ENCODE measurements at places on chromosomes 16 and 17.

DNA sequence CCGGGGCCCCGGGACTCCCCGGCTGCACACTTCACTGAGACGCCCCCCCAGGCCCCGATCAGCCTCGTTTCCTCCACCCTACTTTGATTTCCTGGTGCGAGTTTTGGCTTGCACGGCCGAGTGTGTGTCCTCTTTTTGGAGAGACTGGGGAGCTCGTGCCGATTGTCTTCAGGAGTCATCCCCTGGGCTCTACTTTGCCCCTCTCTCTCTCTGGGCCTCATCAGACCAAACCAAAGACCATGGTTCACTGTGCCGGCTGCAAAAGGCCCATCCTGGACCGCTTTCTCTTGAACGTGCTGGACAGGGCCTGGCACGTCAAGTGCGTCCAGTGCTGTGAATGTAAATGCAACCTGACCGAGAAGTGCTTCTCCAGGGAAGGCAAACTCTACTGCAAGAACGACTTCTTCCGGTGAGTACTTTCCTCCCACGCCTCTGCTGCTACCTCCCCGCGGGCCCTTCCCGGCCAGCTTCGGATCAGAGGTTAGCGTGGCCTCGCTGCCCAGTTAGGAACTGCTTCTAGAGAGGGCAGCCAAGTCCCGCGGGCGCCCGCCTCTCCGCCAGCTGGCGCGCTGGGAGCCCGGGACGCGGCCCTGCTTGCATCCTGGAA is 787 bp downstream of the LHX1 start:
- DNase-seq: no peak

- DNase-seq: peak; percentile 91
Observed at GRCh38 chr17:42659079-42659931, at the start of gene TUBG2. Gene TUBG2, plus strand, starts transcription at chr17:42659284. Its CDS starts 220 bp downstream, at chr17:42659504.

- DNase-seq: no peak
Observed at GRCh38 chr17:33210285-33210684, 82.8 kb downstream of the ASIC2 start.

DNA sequence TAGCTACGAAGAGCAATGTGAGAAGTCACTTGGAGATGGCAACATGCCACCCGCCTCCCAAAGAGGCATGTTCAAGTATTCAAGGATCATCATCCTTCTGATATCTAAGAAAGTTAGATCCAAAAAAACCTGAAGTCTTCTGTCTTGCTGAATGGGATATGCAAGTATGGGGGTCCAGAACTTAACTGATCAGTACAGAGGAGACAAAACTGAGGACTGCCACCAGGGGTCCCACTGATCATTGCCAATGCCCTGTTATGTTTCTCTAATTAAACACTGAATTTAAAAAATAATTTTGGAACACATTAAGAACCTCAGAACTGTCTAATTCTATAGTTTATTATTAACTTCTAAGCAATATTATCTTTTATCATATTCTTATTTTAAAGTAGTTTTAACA is 99.7 kb downstream of the CDH8 start:
- no peak for DNase-seq

DNA sequence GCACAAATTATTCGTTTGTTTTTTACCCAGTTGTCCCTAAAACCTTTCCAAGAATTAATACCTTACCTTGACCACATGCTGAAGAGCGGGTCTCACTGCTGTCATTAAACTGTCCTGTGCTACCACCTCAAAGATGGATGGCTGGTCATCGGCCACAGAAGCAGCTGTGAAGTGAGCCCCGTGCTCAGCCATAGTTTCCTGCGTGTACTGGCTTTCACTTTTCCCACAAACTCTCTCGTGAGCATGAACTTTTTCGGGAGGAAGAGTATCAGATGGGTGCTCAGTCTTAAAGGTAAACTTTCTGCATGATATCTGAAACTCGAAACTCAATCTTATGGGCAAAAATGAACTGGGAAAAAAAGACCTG is 558 bp downstream of the PEX12 start:
- DNase-seq: no peak

GRCh38 chr16:10683170-10683569 is 11.6 kb downstream of the TEKT5 start:
- DNase-seq: no peak

- no peak for DNase-seq
Observed at GRCh38 chr17:59513934-59514841, 51.2 kb upstream of the DHX40 start.

DNA sequence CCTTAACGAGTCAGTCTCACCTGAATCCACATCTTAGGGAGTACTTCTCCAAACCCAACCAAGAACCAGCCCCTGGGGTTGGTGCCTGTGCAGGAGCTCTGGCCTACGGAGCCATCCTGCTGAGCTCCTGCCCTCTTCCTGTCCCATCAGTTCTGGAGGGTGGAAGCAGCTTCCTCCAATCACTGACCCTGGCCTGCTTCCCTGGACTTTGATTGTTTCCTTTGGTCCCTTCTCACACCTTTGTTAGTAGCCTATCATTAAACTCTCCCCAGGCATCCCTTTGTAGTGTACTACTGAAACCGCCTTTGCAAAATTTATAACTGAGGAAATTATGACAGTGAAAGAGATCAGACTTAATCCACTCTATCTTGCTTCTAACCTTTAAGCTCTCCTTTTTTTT is 21.1 kb upstream of the C16orf87 start:
- DNase-seq: no peak

DNA sequence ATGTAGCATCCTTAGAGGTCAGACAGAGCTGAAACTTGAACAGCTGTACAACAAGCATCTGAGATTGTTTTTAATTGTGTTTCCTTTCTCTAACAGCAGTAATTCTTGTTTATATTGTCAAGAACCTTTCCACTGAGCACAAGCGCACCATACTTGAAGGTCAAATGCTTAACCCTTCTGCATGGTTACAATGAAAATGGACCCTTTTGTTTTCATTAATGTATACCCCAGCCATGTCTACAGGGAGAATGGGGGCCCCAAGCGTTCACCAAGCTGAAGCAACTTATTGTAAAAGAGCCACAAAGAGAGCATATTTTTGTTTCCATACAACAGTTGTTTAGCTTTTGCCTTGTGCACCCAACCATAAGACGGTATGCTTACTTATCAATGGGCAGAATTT is 210.8 kb downstream of the FTO start:
- no peak for DNase-seq

GRCh38 chr17:22454070-22454999 is 762.0 kb downstream of the KCNJ18 start:
- no peak for DNase-seq

DNA sequence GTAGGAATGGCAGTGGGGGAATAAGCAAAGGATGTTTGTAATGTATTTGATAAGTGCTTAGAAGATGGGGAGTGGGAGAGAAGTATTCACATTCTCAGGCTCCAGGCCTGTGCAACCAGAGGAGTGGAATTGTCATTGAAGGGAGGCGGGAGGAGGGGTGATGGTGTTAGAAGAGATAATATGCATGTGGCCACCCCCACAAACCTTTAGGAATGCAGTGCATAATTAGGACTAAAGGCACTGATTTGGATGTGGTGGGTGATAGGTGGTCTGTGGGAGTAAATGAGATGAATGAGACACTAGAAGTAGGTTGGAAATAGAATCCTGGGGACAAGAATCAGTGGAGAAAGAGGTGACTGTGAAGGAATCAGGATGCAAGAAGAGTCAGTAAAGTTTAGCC is 27.1 kb downstream of the UTP18 start:
- no peak for DNase-seq

DNA sequence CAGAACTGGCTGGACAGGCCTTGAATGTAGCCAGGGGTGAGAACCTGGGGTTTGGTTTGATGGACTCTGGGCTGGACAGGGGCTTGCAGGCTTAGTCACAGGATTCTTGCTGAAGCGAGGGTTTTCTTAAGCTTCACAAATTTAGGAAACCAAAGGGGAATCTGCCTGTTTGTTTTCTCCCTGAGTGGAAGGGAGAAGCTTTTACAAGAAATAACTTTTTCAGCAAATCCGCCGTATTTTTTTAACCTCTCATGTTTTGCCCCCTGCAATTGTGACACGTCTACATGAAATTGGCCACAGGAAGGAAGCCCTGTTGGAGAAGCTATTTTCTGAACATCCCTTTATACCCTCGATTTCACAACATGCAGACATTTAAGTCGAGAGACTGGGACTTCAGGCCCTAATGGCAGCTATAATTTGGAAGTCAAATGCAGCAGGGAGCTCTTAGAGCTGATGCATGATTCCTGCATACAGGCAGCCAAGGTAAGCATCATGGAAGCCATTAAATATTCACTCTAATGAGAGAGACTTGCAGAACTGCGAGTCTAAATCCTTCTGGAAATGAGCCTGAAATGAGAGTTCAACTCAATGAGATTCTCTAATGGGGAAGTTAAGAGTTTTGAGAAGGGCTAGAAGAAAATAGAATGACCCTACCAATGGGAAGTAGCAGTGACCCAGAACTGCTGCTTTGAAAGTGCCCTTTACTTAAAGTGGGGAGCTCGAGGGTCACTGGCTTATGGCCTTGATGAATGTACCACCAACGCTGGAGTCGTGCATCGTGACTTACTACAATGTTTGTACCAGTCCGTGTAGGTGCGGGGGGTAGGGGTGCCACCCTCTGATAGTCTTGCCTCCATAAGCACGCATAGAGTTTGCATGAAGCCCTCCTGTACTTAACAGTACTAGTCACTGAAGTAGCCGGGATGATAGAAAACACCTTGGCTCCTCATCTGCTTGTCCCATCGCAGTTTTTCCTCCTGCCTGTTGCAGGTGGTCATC is 45.1 kb upstream of the IRF8 start:
- no peak for DNase-seq

GRCh38 chr17:69516911-69517310 is 102.4 kb downstream of the MAP2K6 start:
- DNase-seq: no peak

- no peak for DNase-seq
Observed at GRCh38 chr17:61331886-61332285, 67.8 kb upstream of the TBX2 start.

DNA sequence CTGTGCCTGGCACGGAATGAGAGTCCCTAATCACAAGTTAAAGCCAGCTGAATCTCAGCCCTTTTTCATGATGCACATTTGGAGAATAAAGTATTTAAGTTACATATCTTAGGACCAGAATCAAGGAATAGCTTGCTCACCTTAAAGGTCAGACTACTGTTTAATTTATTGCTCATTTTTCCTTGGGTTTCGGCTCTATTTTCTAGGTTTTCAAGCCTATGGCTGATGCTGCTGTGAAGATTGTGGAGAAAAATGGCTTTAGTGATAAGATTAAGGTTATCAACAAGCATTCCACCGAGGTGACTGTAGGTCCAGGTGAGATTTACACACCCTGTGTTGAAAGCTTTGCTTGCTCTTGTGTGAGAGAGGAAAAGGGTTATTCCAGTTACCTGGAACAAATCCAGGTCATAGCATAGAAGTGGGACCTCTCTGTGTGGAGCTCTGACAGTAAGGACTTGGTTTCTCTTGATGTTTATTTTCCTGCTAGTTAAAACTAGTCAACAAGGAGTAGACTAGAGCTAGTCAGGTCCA is 18.1 kb downstream of the PRMT7 start:
- no peak for DNase-seq

DNA sequence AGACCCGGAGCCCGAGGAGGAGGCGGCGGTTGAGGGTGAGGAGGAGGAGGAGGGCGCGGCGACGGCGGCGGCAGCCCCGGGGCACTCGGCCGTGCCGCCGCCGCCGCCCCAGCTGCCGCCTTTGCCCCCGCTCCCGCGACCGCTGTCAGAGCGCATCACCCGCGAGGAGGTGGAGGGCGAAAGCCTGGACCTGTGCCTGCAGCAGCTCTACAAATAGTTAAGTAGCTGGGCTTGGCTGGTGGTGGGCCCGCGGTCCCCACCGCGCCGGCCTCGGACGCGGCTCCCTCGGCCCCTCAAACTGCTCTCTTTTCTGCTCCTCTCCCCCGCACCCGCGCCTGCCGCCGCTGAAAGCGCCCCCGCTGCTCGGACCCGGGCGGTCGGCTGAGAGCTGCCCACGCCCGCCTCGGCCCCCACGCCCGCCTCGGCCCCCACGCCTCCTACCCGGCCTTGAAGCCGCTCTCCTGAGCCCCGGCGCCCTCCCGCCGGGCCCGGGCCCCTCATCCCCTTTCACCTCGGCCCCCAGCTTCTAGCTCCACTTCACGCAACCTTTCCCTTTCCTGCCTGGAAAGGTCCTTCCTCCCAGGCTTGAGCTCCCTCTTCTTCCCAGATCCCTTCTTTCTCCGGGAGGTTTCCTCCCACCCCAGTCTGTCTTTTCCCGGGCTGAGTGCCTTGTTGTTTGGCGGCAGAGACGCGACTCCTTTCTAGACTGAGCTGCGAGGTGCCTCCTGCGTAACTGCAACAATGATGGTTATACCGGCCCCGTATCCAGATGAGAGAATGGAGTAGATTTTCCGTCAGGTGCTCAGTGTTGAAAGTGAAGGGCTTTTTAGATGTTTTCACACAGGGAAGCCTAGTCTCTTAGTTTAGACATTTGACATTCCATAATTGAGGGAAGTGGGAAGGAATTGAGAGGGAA is 850 bp downstream of the PPM1E start:
- no peak for DNase-seq

- DNase-seq: no peak
Observed at GRCh38 chr16:87642491-87642890, 40.2 kb downstream of the JPH3 start.

DNA sequence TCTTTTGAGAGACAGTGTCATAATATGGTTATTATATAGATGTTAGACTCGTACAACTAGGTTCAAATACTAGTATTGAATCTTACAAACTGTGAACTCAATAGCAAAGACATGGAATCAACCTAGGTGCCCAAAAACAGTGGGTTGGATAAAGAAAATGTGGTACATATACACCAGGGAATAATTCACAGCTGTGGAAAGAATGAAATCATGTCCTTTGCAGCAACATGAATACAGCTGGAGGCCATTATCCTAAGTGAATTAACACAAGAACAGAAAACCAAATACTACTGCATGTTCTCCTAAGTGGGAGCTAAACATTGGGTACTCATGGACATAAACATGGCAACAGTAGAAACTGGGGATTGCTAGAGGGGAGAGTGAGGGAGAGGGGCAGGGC is 8.1 kb downstream of the PHKB start:
- DNase-seq: no peak

DNA sequence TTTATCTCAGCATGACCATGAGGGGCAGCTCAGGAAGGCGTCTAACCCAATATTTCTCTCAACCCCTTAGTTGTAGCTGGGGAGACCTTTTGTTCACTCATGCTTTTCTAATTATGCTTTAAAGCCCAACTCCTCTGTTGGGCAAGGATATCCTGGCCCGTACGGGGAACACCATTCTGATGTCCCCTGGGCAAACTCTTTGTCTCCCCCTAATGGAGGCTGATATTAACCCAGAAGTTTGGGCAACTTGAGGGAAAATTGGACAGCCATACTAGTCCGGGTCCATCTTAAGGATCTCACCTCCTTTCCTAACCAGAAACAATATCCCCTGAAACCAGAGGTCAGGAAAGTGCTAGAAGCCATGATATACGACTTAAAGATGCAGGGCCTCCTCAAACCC is 143.7 kb upstream of the COX10 start:
- no peak for DNase-seq

DNA sequence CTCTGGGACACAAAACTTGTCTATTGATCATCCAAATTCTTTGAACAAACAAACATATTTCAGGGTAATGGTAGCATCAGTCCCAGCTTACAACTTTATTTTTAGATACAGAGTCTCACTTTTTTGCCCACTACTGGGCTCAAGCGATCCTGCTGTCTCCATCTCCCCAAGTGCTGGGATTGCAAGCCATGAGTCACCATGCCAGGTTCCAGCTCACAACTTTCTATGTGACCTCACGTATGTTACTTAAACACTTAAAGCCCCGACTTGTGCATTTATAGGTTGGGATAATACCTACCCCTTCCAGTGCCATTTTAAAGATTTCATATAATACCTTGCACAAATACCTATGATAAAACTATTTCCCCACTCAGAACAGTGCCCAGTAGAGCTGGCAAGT is 42.0 kb upstream of the KSR1 start:
- DNase-seq: no peak
